ENCODE measurements at places on chromosomes 7 and 10.

- DNase-seq: no peak
Measured at GRCh38 chr7:146720195-146720594, 603.6 kb downstream of the CNTNAP2 start.

- no peak for DNase-seq
Measured at GRCh38 chr7:147296986-147297385, 1180.4 kb downstream of the CNTNAP2 start.

DNA sequence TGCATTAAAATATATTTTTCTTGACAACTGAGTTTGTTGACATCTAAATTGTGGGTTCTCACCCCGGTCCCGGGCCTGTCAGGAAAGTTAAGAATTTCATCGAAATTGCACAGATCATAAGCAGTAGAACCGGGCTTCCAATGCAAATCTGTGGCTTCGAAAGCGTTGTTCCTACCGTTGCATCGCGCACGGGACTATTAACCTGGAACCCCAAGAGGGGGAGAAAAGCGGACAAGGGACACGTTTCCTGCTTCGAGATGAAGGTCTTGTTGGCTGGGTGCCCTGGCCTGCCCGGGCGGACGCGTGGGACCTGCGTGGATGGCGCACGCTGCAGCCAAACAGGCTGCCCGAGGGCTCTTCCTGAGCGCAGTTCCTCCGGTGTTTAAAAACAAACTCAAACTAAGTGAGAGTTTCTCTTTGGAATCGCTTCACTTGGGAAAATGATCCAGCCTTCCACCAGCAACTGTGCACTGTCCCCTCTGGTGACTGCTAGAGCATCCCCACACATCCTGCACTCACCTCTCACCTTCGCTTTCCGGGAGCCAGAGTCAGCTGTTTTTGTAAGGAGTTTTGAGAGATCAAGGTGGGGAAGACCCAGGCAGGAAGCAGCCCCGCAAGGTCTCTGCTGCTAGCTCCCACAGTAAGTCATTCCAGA lies 5.1 kb upstream of the TBX20 start:
- no peak for DNase-seq

- DNase-seq: peak; percentile 39
Measured at GRCh38 chr10:132667342-132668047, 118.5 kb downstream of the NKX6-2 start.

GRCh38 chr7:81627536-81628287 lies 142.1 kb downstream of the HGF start:
- peak; percentile 55 for DNase-seq

DNA sequence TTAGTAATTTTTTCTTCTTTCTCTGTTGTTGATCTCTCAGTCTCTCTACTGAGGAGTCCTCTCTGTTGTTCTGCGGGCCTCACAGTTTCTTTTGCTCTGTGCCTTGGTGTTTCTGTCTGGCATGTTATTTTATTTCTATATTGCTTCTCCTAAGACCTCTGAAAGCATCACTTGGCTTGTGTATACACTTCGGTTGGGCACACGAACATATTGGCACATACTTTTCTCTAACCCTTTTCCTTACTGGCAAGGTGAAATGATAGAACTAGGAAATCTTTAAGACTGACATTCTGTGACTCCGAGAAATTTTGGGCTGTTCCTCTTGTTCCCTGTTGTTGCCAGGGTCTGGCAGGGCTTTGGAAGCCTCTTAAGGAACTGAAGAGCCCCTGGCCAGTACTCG lies 148.9 kb downstream of the CELF2 start:
- DNase-seq: no peak

DNA sequence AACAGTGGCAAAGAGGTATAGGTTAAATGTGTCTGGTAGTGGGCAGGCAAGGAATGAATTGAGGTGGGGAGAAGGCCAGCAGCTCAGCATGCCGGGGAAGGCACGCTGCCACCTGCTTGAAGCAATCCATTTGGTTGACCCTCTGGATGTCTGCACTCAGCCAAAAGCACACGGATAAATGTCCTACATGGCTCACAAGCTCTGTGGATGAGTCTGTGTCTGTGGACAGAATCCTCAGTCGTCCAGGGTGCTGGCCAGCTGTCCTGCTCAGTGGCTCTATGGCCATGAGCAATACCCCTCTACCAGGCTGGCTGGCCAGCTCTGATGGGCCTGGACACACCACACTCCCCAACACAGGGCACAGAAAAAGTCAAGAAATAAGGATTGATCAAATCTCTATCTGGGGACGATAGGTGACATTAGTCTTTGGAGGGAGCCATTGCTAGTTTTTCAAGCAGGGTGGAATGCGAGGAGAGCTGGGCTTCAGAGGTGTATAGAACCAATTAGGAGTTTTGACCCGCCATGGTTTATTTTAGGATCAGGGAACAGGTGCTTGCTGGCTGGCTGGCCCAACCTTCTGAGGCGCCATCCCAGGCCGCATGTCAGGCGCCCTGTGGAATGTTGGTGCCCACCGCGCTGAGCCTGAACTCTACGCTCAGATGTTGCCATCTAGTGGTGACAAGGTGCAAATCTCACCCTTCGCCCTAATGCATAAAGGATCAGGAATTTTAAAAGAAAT lies 493.4 kb downstream of the TNS3 start:
- peak; percentile 61 for DNase-seq

DNA sequence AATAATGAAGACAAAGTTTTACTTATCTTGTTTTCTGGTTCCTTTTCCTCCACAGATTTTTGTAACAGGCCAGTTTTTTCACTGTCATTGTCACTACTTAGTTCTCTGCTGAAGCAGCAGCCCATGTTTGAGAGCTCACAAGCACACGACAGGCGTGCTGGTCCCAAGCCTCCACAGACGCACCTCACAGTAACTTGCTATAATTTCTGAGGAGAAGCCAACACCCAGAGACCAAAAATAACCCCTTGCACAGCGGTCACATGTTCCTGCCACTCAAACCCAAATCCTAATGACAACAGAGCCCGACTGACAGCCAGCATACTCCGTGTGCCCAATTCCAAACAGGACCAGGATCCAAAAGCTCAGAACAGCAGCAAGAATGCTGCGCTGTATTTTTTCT lies 58.5 kb downstream of the LARP4B start:
- no peak for DNase-seq

DNA sequence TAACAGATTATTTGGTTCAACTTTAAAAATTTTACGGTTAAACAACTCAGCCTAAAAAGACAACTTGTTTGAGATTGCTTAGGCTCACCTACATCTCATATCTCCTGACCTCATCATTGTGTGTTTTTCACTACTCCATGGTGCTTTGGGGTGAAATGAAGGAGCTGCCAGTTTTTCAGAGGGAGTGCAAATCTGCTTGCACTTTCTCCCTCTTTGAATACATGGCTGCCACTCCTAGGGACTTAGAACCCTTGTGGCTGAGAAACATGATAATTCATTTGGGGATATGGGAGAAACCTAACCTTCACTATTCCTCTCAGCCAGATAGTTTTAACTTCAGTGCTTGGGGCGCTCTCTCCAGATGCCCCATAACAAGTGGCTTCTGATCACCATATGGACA lies 2.7 kb downstream of the CCSER2 start:
- DNase-seq: no peak

- peak; percentile 47 for DNase-seq
Measured at GRCh38 chr7:140674899-140675701, 2.4 kb downstream of the ADCK2 start.

DNA sequence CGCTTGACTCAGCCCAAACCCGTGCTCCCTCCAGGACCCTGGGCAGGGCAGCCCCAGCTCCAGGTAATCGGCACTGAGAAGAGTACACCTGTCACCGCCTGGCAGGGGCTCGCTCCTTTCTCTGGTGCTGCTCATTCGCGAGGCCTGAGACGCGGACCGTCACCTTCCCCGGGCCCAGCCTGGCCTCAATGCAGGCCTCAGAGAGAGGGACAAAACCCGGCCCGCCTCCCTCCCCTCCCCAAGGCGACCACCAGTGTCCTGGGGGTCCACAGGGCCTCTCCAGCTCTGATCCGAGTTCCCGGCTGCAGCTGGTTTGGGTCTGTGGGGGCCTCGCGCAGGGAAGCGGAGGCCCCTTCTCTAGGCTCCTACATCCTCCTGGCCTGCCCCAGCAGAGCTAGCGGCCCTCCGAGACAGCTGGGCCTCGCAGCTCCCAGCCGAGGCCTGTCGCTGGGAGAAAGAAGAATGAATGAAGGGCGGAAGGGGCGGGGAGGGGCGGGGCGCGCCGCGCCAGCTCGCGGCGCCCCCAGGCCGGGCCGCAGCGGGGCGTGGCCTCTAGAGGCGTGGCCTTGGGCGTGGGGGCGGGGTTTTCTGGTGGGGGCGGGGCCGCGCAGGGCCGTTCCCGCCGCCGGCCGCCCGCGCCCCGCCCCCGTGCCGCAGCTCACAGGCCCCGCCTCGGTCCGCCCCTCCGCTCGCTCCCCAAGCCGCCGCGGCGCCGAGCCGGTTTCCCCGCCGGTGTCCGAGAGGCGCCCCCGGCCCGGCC lies at the start of gene LIMK1:
Gene LIMK1 (plus strand): TSS at position 688 of the 760 bp plus-strand sequence. CDS start 187 bp downstream, outside the sequence.
- peak; percentile 64 for DNase-seq

- no peak for DNase-seq
Measured at GRCh38 chr7:25675789-25676474, 447.6 kb upstream of the NPVF start.

DNA sequence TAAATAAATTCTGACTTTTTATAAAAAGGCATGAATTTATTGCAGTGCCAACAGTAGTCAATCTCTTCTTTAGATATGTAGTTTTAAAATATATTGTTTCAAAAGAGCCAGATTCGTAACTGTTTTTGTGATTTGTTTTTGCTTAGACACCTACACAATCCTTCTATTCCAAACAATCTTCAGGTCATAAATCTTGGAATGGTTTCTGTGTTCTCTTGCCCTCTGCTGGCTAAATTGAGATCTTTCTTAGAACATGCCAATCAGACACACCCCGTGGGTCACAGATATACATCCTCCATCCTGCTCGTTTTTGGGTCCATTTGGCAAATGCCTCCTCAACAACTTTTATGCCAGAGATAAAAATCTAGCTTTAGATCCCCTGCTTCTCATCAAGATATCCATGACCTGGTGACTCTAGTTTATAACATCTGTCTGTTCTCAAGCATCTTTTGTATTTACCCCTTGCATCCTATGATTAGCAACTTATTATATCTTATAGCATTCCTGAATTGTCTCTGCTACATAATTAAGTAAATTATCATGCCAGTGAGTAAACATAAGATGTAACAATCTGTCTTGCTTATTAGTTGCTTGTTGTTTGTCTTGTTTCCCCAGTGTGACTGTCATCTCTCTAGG lies 35.3 kb upstream of the IFRD1 start:
- peak; percentile 63 for DNase-seq

GRCh38 chr10:9992661-9993060 lies 1025.0 kb upstream of the CELF2 start:
- DNase-seq: no peak

- no peak for DNase-seq
Measured at GRCh38 chr7:38541440-38541839, 89.7 kb downstream of the AMPH start.

DNA sequence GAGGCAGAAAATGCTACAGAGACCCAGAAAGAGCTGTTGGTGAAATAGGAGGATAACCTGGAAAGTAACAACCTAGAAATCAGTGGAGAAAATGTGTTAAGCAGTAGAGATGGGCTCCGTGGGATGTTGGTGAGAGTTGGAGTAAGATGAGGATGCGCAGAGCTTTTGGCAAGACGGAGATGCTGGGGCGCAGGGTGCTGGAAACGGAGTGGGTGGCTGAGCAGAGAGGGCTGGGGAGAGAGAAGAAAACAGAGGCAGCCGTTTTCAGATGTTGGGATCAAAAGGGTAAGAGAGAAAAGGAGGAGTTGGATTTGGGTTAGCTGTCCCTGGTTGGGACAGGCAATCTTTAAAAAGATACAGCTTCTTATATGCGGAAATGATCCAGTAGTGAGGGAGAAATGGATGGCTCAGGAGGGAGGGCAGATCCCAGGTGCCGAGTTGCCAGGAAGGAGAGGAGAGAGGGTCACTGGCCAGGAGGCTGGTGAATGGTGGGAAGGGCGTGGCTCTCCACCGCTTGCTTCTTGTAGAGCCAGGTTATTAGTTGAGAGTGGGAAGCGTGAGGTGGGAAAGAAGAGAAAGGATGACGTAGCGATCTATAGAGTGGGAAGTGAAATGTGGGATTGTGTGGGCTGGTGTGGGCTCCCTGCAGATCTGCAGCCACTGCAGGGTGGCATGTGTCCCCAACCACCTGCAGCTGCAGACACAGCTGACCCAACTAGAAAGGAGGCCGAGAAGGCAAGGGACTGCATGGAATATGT lies 182.2 kb upstream of the SVIL start:
- DNase-seq: no peak

- no peak for DNase-seq
Measured at GRCh38 chr7:132440151-132440550, 136.1 kb downstream of the PLXNA4 start.

DNA sequence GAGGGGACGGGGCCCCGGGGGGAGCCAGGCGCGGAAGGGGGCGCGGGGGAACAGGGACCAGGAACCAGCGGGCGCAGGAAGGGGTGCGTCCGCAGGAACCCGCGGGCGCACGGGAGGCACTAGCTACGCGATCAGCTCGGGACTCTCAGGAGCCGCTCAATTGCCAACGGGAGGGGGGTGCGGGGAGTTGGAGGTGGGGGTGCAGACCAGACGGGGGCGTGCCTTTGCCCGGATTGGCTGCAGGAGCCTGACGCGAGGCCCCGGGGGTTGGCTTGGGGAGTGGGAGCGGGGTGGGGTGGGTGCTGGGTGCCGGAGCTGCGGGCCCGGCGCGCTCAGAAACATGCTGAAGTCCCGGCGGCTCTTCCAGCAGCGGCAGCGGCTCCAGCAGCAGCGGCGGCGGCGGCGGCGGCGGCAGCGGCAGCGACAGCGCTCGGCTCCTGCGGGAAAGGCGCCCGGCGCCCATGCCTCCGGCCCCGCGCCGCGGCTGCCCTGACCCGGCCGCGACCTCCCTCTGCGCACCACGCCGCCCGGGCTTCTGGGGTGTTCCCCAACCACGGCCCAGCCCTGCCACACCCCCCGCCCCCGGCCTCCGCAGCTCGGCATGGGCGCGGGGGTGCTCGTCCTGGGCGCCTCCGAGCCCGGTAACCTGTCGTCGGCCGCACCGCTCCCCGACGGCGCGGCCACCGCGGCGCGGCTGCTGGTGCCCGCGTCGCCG lies at the start of gene ADRB1:
Gene ADRB1 (plus strand): TSS at position 335 of the 715 bp plus-strand sequence. CDS start 267 bp downstream, at position 602.
- DNase-seq: no peak

DNA sequence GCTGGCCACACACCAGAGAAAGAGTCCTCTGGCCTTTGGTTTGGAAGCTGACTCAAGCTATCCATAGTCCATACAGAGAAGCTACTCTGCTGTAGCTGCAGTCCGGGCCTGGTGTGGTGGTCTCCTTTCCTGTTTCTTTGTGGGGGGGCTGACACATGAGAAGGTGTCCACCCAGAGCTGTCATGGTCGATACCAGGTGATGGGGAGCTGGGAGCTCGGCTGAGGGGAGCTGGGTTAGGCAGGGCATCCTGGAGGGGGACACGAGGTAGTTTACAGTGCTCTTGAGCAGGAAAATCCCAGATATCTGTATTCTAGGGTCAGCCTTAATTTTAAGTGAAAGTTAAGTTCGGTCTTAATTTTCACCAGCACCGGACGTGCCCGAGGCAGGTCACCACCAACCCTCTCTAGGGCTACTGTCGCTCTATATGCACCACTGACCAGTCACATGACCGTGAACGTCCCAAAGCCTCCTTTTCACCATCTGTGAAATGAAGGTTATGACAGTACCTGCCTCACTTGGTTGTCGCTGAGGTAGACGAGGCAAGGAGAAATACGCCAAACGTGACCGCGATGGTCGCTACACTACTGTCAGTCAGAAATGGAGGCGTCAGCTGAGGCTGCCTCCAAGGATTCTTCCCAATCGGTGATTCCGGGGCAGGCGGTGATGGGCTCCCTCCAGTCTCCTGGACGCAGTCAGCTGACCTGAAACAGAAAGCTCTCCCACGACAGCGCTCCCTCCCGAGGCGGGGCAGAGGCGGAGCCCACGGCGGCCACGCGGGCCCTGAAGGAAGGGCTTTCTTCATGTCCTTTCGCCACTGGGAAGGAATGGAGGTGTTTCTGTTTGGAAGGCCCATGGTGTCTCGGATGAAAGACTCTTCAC lies 69.4 kb upstream of the SHH start:
- no peak for DNase-seq

Measured in HT1080 (cell line).